ENCODE measurements at places on chromosomes 1 and 21.

- DNase-seq = no peak
These were observed 49.8 kb downstream of the BCAR3 start for GRCh38 chr1:93631626-93632365.

GRCh38 chr1:200075938-200076546 lies 48.5 kb downstream of the NR5A2 start:
- no peak for DNase-seq

DNA sequence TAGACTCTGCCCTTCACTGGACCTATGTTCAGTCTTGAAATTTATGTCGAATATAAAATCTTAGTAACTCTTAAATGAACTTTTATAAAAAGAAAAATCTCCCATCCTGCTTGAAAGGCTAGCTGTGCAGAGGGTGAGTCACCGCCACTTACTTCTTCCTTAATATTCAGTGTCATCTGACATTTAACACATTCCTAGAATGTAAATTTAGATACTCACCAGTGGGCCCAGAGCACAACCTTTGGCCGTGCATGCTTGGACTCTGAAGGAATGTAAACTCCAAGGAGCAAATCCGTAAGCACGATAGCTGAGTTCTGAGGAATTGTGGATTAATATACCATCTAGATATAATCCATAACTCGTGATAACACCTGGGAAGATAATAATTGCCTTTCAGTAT lies 403.3 kb downstream of the KCTD3 start:
- no peak for DNase-seq

GRCh38 chr1:221998781-221999180 lies 256.9 kb upstream of the DUSP10 start:
- no peak for DNase-seq

GRCh38 chr1:48121955-48122354 lies 100.6 kb upstream of the SLC5A9 start:
- no peak for DNase-seq

- no peak for DNase-seq
These were observed 30.2 kb downstream of the PRDX6 start for GRCh38 chr1:173507205-173507846.

GRCh38 chr1:6124746-6125365 lies 55.3 kb downstream of the CHD5 start:
- no peak for DNase-seq

DNA sequence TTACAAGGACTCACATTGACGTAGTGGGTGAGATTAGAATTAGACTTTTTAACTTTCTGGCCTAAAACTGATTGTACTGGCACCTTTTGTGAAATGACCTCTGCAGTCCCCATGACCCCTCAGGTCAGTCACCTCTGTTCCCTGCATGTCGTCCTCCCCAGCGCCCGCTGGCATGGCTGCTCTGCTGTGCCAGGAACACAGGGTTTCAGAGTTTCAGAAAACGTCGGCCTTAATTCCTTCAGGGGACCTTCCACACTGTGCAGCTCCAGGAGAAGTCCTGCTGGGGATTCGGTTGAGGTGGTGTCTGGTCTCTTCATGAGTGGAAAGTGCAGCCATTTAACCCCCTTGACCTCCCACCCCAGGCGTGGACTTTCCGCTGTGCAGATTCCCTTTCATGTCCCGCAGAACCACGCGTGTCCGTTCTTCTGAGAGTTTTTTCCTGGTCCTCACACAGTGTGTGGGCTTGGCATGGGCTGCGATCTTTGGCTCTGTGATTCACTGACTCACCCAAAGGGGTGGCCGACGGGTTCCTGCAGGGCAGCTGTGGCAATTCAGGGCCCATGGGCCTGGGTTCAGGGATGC lies 158.4 kb upstream of the COL6A1 start:
- no peak for DNase-seq

DNA sequence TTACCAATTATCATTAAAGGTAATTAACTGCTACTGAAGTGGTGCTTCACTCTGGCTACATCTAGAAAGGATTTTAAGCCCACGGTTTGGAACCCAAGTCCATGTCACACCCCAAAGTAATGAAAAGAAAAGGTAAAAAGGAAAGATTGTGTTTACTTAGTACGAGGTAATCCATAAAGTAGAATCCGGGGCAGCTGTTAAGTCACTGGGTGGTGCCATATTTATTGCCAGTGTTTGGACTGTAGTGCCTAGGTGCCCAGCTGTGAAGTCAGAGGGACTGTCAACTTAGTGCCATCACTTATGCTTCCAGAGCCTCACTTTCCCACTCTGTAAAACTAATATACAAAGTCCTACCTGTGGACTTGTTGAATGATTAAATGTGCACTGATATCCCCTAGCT lies 52.2 kb upstream of the GRHL3 start:
- no peak for DNase-seq

- peak; percentile 19 for DNase-seq
These were observed 514 bp downstream of the S1PR1 start for GRCh38 chr1:101237229-101237837.

GRCh38 chr21:42154237-42155044 lies 64.5 kb upstream of the ABCG1 start:
- DNase-seq = no peak

DNA sequence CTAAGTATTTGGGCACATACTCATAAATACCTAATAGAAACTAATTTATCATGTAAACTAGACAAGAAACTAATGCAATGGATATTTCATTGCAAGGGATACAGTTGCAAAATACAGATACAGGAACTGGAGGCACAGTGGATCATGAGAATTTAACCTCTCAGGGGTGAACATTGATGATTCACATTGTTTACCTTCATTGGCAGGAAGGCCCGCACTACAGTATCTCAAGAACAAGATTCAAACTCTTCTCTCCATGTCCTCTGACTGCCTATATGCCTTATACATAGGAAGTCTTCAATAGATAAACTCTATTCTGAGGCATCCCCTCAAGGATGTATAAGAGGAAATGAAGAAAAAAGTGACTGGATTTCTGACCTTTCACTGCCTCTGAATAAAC lies 18.4 kb upstream of the PTBP2 start:
- DNase-seq = no peak

DNA sequence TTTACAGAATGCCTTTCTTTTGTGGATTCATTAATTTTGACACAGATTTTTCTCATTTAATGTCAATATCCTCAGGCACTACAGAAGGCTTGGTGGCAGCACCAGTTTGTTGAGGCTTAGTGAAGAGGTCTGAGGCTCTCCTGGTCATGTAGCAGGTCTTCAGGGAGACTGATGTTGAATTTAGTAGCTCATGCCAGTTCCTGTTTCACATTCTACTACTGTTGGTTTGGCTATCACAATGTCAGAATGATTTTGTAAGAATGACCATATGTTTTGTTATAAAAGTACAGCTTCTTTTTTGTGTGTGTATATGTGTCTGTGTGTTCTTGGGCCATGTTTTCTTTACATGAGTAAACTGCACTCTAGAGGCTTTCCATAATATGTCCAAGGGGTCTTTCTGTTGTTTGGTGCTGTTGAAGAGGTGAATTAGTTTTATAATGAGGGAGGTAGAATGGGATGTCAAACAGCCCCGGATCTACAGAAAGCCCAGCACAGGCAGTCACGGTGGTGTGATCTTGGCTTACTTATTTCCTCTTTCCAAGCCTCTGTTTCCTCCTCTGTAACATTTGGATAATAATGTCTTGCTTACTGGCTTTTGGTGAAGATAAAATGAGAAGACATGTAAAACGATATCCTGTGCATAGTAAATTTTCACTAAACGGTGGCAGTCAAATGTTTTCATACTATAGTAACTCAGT lies 32.0 kb downstream of the C1orf21 start:
- DNase-seq = no peak

DNA sequence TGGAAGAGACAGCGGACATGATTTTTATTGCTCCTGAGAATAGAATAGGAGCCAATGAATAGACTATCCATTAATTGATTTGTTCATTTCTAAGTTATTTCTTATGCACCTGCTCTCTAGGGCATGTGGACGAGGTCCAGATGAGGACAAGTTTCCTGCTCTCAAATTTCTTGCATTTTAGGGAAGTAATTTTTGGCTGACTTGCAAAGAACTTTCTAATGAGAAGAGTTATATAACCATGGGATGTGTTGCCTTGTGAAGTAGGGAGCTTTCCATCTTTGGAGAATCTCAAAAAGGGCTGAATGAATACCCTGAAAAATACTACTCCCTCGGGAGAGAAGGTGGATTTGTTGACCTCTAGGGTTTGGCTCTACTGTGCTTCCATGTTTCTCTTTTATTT lies 243.0 kb downstream of the KIF26B start:
- no peak for DNase-seq

DNA sequence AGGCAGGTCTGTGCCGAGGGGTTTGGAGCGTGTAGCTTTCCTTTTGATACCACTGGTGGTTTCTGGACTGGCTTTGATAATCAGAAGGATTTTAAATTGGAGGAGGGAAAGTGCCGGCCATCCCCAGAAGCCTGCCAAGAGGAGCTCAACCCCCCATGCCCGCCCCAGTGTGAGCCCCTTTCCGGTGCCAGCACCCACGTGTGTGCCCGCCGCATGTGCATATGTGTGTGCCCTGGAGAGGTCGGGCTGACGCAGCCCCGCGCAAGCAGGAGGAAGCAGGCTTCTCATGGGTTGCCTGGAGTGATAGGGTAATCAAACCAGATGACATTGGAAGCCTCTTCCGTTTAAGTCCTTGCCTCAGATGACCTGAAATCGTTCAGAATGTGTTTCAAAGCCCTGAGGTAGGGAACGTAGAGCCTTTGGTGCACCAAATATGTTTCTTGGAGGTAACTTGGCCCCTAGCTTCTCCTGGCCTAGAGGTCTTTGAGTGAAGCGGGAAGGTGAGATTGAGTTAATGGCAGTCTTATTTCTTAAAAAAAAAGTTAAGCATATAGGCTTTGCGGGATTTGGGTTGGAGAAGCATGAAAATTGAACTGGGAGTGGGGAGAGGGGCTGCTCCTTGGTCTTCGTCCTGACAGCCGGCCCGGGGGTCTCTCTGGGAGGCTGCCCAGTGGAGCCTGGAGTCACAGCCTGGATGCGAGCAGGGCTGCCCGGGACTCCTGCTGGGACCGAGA lies 34.1 kb upstream of the ARHGEF16 start:
- DNase-seq = no peak

DNA sequence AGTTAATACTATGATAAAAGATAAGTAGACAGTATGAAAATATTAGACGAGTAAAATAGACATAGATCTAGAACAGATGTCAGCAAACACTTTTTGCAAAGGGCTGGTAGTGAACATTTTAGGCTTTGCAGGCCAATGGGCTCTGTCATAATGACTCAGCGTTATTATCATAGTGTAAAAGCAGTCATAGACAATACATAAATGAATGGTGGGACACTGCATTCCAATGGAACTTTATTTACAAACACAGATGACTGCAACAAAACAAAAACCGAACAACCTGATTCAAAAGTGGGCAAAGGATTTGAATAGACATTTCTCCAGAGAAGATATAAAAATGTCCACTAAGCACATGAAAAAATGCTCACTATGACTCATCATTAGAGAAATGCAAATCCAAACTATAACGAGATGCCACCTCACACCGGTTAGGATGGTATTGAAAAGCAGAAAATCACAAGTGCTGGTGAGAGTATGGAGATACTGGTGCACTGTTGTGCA lies 7.3 kb downstream of the GSTM5 start:
- DNase-seq = no peak

- no peak for DNase-seq
These were observed 1600.0 kb downstream of the BRINP3 start for GRCh38 chr1:188877668-188878067.

GRCh38 chr1:226787638-226788037 lies 48.6 kb upstream of the ITPKB start:
- DNase-seq = no peak

DNA sequence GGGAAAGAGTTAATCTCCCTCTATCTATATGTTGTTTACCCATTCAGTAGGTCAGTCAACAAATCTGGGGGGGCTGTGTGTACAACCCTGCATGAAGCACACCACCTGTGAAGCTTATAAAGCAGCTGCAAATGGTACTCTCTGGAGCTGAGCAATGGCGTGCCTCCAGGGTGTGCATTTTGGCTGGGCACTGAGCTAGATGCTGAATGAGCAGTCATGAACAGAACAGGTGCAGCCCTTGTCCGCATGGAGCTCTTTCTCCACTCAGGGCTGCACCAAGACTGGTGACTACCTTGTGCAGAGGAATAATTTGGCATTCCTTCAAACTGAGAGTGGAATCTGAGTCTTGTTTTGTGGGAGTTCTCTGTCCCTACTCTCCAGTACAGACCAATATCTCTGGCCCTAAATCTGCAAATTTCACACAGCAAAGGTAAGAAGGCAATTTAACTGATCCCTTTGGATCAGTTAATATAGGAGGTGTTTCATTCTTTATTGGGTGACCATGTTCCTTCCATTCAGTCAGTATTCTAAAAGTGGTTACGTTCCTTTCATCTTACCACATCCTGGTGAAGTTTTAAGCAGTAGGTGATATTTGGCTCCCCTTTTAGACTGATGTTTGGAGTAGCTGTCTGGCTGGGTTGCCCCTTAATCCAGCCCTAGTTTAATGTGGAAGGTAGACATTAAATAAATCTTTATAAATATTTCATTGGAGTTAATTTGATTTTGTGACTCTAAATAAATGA lies 76.0 kb downstream of the GPR88 start:
- DNase-seq = no peak

- DNase-seq = no peak
These were observed 62.7 kb downstream of the PRDM2 start for GRCh38 chr1:13762642-13763041.

DNA sequence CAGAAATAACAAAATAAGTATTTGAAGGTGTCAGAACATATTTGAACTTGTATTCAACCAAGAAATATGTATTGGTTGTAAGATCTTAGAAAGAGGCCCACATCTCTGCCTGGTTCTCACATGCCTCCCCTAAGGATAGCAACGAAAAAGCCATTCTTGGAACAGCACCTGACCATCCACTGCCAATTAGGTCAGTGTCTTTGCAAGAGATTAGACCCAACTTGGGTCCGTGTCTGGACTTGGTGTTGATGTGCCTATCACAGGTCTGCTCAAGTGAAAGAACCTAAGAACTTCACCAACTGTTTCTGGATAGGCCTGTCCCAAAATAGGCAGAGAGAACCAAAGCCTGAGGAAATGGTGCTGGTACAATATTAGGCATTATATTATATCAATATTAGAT lies 46.0 kb upstream of the COG2 start:
- DNase-seq = no peak

DNA sequence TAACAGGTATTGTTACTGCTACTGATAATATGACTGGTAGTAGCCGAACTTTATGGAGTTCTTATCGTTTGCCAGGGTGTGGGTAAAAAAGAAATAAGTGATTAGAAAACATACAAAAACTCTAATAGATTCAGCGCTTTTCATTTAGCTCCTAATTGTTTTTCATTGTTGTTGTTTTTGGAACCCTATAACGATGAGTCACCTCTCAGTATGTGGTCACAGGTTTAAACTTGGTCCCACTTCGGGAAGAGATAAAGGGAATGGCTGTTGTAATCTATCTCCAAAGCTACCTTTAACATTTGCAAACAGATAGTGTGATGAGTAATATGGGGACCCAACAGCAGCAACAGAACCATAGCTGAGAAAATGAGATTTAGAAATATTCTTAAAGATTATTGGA lies 62.7 kb upstream of the BCL10 start:
- DNase-seq = no peak

- DNase-seq = no peak
These were observed 71.8 kb upstream of the LRRC53 start for GRCh38 chr1:74584185-74584584.

GRCh38 chr1:71599306-71599705 lies 518.5 kb upstream of the ZRANB2 start:
- DNase-seq = no peak

- DNase-seq = no peak
These were observed 100.4 kb downstream of the PDE9A start for GRCh38 chr21:42753804-42754203.

GRCh38 chr21:42716074-42716473 lies 62.7 kb downstream of the PDE9A start:
- DNase-seq = no peak

All from CD4-positive, alpha-beta T cell treated with Interleukin-6 at 100 ng/mL for 8 hours (primary cell).